ENCODE measurements at places on chromosomes 12 and 14.

- DNase-seq: no peak
These were observed 42.3 kb downstream of the BRAP start for GRCh38 chr12:111643427-111643826.

DNA sequence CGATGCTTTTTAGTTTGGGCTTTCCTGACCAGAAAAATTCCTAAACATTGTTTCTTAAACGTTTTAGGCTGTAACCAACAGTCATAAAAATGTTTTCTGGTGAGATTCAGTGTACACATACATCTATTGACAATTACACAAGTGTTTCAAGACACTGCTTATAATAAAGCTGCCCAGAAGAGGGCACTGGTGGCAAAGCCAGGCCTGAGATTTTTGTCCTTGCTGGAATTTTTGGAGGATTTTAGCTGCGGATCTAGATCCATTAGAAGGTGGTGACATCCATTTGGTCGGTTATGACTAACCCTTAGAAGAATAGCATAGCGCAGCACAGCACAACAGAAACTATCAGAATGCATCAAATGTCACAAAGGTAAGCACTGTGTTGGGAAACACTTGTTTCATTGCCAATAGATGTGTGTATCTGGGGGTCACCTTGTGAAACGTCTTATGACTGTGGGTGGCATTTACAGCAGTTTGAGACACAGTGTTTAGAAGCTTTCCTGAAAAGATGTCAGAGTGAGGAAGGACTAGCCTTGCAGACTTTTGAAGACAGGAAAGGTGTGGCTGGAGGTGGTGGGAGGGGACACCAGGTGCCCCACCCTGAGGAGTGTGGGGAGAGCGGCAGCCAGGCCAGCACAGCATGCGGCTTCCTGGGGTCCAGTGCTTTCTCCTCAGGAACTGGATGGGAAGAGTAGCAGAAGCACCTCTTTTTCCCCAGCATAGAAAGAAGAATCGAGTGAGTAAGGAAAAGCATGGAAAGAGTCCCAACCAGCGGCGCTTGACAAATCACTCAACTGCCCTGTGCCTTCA lies 54.7 kb upstream of the FKBP4 start:
- peak; percentile 78 for DNase-seq

- DNase-seq: peak; percentile 62
These were observed 575 bp downstream of the TRAF3 start for GRCh38 chr14:102777711-102778337.

GRCh38 chr14:87952307-87953094 lies 40.5 kb downstream of the GALC start:
- DNase-seq: no peak

DNA sequence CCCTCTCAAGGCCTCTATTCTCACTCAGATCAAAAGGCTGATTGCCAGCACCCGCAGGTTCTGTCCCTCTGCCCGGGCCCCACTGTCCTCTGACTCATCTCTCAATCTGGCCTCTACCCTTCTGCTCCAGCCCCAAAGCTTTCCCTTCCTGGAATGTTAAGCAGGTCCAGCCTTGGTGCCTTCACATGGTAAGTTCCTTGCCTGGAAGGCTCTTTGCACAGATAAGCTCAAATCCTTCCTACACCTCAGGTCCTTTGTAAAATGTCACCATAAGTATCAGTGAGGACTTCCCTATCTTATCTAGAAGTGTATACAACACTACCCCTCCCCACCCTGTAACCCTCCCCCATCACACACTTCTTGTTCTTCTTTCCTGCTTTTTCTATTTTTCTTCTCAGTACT lies 22.2 kb downstream of the LPCAT3 start:
- peak; percentile 79 for DNase-seq

- no peak for DNase-seq
These were observed 738.7 kb downstream of the C12orf50 start for GRCh38 chr12:87290505-87290904.

GRCh38 chr12:79364197-79364596 lies 326.6 kb downstream of the PAWR start:
- DNase-seq: no peak

GRCh38 chr12:92696216-92696615 lies 6.6 kb upstream of the PLEKHG7 start:
- DNase-seq: no peak

DNA sequence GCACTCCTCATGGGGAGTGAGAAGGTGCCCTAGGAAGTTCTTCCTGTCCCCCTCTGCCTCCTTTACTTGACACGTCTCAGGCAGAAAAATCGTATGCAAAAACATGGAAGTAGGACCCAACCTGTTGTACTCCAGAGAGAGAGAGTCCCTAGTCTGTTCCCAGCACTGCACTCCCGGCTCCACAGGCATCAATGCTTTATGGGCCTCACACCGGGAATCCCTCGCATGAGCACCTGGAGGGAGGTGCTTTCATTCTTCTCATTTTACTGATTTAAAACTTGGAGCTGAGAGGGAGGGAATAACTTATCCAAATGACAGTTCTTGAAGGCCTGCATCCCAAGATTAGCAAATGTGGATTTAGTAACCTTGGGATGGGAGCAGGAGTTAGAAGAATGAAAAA lies 1101.4 kb downstream of the BCL11B start:
- DNase-seq: no peak

DNA sequence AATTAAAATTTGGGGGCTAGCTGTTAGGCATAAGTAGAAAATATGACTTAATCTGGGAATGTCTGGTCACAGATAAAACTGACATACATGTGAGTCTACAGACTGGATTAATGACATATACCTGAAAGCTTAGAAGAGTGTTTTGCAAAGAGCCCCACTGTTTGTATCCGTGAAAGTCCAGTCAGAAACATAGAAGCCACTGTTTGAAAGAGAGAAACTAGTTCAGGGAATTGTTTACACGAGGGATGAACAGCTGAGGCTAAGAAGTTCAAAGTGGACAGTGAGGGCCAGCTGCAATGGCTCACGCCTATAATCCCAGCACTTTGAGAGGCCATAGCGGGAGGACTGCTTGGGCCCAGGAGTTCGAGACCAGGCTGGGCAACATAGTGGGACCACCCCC lies 36.2 kb upstream of the SGPP1 start:
- no peak for DNase-seq

- no peak for DNase-seq
These were observed 59.8 kb downstream of the PRMT8 start for GRCh38 chr12:3550839-3551238.

- no peak for DNase-seq
These were observed 314.5 kb downstream of the ALG10 start for GRCh38 chr12:34336619-34337465.

DNA sequence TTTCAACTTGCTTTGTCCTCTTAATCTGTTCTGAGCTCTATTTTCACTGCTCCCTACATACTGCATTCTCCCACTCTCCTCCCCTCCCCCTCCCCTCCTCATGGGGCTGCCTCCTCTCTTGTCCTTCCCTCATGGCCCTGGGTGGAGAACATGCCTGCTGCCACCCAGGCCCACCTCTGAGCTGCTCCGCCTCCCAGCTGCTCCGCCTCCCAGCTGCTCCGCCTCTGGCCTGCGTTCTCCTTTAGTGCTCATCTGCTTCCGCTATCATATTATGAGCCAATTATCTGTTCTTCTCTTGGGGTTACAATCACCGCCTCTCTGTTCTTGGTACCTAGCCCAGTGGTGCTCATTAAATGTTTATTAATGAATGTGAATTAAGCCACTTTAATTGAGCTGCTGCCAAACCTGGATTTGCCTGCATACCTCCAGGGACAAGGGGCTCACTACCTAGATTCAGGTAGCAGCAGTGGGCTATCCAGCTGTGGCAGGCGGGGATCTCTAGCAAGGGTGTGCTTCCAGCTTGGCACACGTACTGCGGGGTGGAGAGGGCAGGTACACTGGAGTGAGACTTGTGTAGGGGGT lies 32.0 kb upstream of the FAM181A start:
- peak; percentile 86 for DNase-seq

DNA sequence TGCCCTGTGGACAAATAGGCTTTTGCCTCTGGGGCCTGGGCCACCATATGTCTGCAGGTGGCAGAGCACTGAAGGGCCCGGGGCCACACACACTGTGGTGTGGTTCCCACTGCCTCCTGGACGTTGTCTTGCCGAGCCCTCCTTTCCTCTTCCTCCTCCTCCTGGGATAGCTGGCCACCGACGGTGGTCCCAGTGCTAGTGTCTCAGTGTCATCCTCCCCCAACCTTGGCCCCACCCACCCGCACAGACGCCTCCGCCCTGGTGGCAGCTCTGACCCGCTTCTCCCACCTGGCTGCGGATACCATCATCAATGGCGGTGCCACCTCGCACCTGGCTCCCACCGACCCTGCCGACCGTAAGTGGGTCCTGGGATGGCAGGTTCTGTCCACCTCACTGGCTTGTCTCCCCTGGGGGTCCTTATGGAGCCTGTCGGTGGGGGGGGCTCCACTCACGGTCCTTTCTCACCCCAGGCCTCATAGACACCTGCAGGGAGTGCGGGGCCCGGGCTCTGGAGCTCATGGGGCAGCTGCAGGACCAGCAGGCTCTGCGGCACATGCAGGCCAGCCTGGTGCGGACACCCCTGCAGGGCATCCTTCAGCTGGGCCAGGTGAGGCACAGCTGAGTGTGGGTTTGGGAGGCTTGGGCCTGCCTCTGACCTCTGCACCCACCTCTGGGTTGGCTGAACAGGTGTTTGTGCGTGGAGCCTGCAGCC lies 23.5 kb downstream of the HIP1R start:
- peak; percentile 50 for DNase-seq

DNA sequence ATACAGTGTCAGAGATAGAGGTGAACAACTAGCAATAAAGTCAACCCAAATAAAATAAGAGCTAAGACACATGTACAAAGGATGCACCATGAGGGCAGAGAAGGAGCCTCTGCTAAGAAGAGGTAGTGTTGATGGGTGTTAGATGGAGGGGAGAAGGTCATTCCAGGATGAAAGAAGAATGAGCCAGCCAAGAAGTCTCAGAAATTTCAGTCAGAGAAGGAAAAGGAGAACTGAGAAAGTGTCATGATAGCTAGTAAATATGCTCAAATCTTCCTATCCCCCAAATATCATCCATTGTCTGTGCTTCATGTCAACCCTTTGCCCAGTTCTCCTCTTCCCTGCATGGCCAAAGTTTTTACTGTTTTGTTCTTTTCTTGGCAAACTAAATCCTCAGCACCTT lies 225.2 kb upstream of the BTG1 start:
- no peak for DNase-seq

- no peak for DNase-seq
These were observed 190.4 kb downstream of the NUAK1 start for GRCh38 chr12:105948331-105948730.

GRCh38 chr12:44847888-44848702 lies 28.0 kb downstream of the NELL2 start:
- DNase-seq: no peak

DNA sequence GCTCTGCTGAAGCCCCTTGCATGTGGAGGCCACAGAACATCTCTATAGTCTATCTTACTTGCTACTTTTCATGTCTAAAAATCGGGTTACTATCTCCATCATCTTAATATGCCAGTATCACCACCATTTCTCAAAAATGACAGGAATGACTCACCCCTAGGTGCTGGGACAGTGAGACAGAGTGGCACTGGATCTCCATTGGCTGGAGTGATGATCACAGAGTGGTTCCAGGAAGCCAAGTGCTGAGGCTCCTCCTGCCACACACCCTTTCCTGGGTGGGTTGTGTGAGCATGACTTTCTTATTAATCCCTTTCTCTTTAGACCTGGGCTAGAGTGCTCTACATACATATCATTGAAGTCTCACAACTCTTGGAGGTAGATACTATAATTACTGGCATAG lies 3.3 kb upstream of the ASCL1 start:
- DNase-seq: no peak

- DNase-seq: peak; percentile 41
These were observed 94.9 kb upstream of the TMPO start for GRCh38 chr12:98420461-98420860.

GRCh38 chr14:34030864-34031263 lies 80.0 kb upstream of the EGLN3 start:
- DNase-seq: no peak

DNA sequence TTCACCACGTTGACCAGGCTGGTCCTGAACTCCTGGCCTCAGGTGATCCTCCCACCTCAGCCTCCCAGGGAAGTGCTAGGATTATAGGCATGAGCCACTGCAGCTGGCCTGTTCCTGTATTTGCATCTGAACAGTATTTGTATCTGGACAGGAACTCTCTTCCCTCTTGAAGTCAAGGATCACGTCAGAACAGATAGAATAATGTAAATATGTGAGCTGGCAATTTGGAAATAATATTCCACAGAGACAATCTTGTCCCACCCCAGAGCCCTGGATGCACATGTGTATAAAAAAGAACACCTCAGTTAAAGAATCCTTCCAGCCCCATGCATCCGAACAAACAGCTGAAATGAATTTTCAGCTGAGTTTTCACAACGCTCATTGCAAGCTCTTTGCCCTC lies 118.3 kb downstream of the VEZT start:
- DNase-seq: no peak

DNA sequence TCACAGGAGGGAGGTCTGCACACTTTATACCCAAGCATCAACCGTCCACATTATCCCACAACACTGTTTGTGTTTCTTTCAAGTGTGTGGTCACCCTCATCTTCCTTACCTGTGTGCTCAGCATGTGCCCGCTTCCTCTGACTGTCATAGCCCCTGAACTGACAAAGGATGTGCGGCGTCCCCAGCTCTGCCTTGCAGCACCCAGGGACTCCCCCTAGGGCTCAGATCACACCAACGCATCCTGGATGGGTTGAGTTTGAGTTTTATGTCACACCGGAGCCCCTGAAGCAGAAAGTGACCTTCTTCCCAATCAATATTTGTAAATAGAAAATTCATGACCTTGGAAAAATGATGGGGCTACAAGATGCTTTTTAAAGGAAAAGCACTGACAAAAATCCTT lies 770.7 kb upstream of the TMEM132C start:
- DNase-seq: peak; percentile 84

DNA sequence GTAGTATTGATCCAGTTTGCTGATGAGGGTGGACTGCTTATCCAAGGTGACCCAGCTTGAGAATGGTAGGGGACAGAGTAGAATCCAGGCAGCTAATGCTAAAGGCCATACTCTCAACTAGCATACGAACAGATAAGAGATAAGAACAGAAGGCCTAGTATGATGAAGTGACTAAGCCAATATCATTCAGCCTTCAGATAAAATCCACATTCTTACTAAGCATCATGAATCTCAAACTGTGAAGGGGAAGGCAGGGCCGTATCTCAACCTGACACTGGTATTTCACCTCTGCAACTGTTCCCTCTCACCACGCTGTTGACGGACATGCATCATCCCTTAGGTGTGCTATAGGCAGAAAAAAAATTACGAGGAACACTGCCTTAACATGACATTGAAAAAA lies 8.1 kb upstream of the CKAP4 start:
- no peak for DNase-seq

DNA sequence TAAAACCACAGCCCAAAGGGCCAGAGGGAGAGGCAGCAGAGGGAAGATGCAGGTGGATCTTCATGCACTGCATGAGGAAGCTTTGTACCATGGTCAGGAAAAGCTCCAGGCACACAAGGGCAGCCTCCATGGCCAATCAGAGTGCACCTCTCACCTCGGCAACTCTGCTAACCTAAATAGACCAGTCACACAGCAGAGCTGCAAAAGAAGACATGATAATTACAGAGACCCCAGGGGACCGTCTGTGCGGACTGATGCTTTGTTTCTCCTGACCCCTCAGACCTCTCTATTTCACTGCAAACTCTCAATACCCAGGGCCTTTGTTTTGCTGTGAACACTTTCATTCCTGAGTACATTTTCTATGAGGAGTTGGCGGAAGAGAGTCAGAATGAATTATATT lies 10.7 kb upstream of the TCL1B start:
- no peak for DNase-seq

GRCh38 chr14:21990116-21990515 lies 316.5 kb upstream of the OR4E1 start:
- no peak for DNase-seq

- DNase-seq: no peak
These were observed 852 bp downstream of the COX16 start for GRCh38 chr14:70358631-70359030.

- no peak for DNase-seq
These were observed 67.2 kb downstream of the KSR2 start for GRCh38 chr12:117901631-117902030.
